ENCODE measurements at places on chromosomes 1 and 21.

- no peak for DNase-seq
Observed at GRCh38 chr1:193179094-193179493, 7.3 kb downstream of the B3GALT2 start.

- DNase-seq: no peak
Observed at GRCh38 chr1:41742219-41742618, 176.5 kb downstream of the HIVEP3 start.

DNA sequence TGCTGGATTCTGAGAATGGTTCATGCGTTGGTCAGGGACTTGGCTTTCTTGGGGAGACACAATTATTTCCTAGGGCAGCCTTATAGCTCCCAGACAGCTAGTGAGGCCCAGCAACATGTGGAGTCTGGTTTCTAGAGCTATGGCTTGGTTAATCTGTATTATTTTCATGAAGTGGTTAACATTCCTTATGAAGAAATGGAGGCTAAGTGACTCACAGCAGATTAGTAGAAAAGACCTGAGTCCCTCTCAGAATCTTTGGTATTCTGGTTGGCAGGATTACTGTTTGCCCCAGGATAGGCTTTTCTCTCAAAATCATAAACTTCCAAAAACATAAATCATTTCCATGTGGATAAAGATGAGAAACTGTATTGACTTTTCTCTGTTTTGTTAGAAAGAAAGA, 42.3 kb downstream of the DUSP10 start:
- DNase-seq: no peak

- no peak for DNase-seq
Observed at GRCh38 chr1:2943686-2944260, 77.5 kb upstream of the ACTRT2 start.

DNA sequence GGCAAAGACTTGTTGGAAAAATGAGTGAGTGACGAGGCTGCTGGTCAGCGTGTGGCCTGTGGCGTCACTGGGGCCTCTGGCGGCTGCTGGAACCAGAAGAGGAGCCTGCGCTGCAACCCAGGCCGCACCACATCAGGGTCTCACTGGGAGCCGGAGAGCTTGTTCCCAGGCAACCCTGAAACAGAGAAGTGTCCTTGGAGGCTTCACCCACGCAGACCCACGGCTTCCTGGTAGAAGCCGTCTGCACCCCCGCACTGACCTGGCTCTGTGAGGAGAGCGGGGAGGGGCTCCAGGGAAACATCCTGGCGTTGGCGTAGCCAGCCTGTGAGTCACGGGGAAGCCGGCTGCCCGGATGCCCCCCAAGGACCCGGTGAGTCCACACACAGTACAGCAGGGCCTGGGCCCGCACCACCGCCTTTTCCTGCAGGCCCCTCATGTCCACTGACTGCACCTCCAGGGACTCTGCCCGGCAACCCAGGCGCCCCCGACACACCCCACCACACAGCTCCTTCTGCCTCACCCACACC, 57.4 kb downstream of the COL6A1 start:
- DNase-seq: no peak

DNA sequence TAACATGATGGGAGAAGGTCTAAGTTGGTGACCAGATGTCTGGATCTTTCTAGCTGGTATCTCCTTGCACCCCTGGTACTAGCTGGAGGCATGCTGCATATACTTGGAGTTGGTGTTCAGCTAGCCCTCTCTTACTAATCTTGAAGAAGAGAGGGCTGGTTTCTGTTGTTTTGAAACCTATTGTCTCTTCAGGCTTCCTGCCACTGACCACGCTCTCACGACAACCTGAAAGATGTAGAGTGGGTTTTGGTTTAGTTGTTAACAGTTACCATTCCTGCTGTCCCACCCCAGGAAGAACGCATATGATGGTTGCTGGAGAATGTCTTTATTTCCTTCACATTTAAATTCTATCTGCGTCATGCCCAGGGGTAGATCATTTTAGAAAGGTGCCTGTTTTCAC, 3.6 kb downstream of the MAN1C1 start:
- DNase-seq: no peak

DNA sequence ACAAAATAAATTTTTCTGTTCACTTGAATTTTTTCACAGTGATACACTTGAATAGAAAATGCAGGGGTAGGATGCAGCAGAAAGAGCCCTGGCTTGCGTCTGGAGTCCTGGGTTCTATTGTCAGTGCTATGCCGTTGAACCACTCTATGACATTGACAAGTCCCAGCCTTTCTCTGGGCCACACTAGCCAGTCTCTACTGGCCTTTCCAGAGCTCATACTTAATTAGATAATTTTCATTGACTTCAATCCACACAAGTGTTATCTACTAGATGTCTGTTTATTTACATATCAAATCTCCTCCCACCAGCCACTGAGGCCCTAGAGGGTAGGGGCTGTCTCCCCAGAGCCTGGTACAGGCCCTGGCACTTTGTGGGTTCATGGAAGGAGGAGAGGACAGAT, 15.5 kb upstream of the CELA3B start:
- no peak for DNase-seq

DNA sequence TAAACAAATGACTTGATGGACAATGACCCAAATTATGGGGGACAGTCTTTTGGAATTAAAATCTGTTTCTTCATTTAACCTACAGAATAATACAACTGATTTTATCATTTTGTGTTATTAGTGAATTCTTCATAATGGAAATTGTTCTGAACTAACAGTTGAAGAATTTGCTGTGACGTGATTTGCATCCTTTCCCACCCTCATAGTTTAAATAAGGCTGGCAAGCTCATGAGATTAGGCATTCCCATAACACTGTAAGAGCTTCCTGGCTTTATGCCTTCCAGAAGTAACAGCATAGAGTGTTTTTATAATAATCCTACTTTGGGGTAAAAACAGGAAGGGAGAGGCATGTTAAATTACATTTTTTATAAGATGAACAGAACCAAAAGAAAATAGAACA, 95.7 kb downstream of the ATP6V1G3 start:
- DNase-seq: no peak

DNA sequence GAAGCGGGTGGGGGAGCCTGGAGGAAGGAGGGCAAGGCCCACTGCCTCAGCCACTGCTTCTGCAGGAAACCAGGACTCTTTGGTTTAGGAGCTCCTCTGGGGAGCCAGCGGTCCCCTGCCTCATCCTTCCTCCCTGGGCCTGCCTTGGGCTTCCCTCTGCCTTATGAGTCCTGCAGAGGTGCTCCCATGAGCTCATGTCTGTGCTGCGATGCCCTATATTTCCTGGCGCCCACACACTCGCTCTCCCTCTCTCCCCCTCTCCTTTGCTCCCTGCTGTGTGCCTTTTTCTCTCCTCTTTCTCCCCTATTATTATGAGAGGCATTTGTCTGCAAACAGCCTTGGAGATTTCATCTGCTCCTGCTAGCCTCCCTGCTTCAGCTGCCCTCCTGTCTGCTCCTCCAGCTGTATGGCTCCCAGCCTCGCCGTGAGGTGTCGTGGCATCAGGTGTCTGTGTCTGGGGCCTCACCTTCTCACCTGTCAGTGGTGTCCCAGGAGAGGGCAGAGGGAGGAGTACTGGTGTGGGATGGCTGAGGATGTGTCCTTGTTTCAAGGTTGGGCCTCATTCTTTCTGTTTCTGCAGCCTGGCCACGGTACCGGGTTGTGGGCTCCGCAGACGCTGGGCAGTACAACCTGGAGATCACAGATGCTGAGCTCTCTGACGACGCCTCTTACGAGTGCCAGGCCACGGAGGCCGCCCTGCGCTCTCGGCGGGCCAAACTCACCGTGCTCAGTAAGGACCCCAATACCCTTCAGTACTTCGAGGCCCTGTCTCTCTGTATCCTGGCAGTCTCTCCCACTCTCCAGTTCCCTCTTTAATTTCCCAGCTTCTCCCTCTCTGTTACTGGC, 84.2 kb downstream of the KIRREL1 start:
- peak; percentile 66 for DNase-seq

- DNase-seq: no peak
Observed at GRCh38 chr1:67193704-67194103, 27.4 kb downstream of the IL23R start.

Data from A673 (cell line).